GF-D8 (cell line): ENCODE measurements at places on chromosomes 5 and 9.
A peak's percentile ranks its signal among the peaks of the same experiment; 100 is the strongest.

GRCh38 chr5:109825450-109825849 is 135.7 kb downstream of the MAN2A1 start:
- no peak for DNase-seq

DNA sequence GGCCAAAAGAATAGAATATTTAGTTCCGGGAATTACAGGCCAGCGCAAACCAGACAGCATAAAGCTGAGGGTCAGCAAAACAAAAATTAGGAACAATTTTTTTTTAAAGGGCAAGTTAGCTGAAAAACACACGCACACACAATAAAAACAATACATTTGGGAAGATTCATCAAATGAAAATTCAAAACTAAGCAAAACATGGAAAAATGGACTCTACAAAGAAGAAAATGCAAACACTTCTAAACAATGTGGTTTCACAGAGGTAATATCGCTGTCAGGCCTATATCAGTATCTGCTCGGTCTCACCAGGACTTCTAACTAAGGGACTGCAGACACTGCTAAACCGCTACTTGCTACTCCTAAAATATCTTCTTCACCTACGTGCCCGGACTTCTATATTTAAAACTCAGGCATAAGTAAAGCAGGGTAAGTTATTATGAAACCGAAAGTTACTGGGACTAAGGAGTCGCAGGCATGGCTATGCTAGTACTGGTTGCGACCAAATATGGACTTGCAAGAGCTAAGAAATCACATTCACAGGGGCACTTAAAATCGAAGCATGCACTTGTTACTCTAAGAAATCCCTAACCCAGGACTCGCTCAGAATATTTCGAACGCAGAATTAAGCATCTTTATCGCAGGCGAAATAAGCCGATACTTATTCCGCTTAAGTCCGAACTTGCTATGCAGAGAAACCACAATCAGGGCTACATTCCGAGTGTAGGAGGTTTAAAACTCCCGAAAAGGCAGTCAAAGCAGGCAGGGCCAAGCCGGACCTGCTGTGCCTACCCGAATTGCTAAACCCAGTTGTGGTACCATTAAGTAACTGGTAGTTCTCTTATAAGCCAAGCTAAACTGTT is 2.3 kb downstream of the ANXA2R start:
- DNase-seq = peak; percentile 74

DNA sequence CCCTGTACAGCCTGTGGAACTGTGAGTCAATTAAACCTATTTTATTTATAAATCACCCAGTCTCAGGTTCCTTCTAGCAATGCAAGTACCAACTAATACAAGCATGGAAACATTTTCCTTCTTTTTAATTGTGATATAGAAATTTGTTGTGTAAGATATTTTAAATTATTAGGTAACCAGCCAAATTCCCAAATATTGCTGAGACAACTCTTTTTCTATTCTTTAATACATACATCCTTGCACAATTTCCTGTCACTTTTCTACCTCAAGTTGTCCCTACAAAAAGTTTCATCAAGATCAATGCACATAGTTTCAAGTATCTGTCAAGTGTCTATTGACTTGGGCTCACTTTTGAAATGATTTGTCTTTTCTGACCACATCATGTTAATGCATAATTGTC is 488.6 kb downstream of the ACTL7B start:
- DNase-seq = no peak

GRCh38 chr5:110770286-110770685 is 31.5 kb downstream of the SLC25A46 start:
- no peak for DNase-seq

DNA sequence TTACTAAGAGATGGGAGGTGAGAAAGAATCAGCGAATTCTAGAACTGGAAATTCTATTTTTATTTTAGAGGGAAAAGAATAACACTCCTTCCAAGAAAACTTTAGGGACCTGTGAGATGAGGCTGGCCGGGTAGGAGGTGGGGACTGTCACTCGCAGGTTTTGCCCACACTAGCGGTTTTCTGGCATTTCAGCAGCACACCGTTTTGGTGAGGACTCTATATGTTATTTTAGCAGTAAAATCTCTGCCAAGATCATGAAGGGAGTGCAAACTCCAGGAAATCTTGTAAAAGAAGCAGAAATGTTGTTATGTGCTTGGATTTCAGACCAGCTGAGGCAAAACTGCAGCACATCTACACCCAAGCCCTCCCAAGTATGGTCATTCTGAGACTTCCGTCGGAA is 470.6 kb downstream of the PSAT1 start:
- DNase-seq = no peak
